Sigmoid colon (tissue), 7 donors: ENCODE measurements at places on chromosomes 12 and 14. TPM values are rescaled to one million over a fixed set of nuclear protein-coding genes. Genes with fewer than 3 reads are reported as not detected.

GRCh38 chr12:49983892-49984291 is 11.1 kb downstream of the AQP6 start:
- DNase-seq = no peak

DNA sequence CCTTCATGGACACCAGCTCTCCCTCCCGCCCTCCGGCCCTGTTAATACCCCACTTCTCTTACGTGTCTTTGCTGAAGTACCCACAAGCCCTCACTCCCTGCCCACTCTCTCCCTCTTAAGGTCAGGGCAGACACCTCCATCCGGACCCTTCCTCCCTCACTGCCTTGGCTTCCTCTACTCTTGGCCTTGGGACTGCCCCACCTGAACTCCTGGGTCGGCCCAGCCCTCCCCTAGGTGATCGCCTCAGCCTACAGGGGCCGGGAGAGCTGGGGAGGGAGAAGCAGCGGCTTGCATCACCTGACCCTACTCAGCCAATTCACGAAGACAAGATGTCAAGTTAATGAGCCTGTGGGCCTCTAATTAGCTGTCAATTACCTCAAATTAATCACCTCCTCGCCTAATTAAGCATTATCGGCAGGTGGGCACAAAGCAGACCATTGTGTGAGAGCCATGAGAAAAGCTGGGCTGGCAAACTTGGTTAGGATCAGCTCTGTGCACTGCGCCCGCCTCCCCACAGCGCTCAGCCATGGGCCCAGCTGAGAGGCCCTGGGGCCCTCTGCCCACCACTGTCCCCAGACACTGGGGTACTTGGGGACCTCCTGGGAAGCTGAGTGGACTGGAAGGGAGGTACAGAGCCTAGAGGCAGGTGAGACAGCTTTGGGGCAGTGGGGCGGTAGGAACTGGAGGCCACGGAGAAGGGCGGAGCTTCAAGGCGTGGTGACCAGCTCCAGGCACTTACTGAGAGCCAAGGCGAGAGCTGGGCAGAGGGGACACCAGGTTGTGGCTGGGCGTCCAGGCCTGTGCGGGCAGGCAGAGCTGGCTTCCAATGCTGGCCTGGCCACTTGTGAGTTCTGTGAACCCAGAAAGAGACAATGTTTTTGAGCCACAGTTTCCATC is 25.1 kb upstream of the VSX2 start:
- DNase-seq = no peak

GRCh38 chr14:102086972-102087761 is at the start of gene HSP90AA1:
HSP90AA1 (minus strand) TSS chr14:102087044; CDS start chr14:102086378, 666 bp downstream.
- peak; percentile 97 for DNase-seq

GRCh38 chr14:28785096-28785952 is 18.7 kb downstream of the FOXG1 start:
- no peak for DNase-seq

GRCh38 chr12:117409286-117409685 is 47.9 kb upstream of the NOS1 start:
- no peak for DNase-seq

GRCh38 chr12:96313606-96314005 is 86.6 kb downstream of the CDK17 start:
- DNase-seq = no peak

DNA sequence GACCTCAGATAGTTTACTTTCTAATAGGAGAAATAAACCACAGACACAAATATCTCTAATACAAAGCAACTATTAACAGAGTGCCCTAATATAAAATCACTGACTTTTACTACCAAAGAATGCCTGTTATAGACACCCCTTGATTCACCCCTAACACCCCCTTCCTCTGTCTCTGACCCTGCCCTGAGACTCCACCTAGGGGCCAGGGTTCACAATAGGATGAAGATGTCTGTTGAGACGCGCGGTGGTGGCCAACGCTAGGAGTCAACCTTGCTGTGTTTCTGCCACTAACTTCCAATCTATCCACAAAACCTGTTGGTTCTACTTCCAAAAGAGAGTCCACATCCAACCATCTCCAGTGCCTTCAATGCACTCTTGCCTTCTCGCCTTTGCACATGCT is 10.9 kb upstream of the TC2N start:
- no peak for DNase-seq

DNA sequence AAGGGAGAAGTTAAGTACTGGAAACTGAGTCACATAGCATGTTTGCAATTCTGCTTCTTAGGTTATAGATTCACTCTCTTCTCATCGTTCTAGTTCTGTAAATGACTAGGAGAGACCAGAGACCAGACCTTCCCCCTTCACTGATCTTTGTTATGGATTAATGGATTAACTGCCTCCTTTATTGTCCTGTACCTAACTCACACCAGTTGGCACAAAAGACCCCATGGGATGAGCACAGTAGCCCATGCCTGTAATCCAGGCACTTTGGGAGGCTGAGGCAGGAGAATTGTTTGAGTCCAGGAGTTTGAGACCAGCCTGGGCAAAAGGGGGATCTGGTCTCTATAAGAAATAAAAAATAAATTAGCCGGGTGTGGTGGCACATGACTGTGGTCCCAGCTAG is 20.8 kb downstream of the BCAT1 start:
- no peak for DNase-seq

- DNase-seq = no peak
These were observed 112.2 kb upstream of the USP44 start for GRCh38 chr12:95663525-95663924.

DNA sequence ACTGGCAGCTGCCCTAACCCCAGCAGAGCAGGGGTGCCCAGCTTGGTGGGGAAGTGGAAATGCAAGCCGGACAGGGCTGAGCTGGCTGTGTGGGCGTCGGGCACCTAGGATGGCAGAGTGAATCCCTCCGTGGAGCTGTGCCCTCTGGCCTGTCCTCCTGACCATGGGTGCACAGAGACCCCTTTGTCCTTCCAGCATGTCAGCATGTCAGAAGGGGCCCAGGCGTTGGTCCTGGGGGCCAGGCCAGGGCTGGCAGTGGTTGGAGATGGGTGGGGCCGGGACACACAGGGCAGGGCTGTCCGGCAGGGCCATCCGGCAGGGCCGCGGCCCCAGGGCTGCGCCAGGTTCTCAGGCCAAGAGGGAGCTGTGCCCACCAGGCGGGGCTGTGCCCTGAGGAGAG is 8.8 kb upstream of the TEX22 start:
- DNase-seq = no peak

- no peak for DNase-seq
These were observed 14.6 kb downstream of the NUMB start for GRCh38 chr14:73443758-73444157.

- no peak for DNase-seq
These were observed 38.3 kb downstream of the FGD6 start for GRCh38 chr12:95179011-95179410.

SLC16A7 gene
- 35.2 TPM for total RNA-seq

APOF gene
- total RNA-seq = not detected

UBE2N gene
- total RNA-seq = 28.0 TPM

TRIM9 gene
- total RNA-seq = 13.5 TPM
